ENCODE measurements at places on chromosomes 16 and 17.
A peak's percentile ranks its signal among the peaks of the same experiment; 100 is the strongest.

DNA sequence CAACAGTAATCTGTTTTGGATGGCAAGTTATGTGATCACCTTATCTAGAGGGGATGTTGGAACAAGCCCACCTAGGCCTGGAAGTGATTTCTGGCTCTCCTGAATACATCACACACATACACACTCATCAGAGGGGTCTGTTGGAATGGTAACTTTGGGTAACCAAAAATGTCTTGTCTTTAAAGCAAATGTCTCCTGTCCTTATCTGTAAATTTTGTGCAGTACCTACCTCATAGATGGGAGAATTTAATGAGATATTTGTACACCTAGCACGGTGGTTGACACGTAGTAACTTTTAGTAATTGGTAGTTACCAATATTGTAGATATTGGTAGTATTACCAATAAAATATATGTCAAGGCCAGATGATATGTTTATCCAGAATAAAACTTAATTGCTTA, 24.7 kb downstream of the HAPSTR1 start:
- no peak for DNase-seq

- DNase-seq = no peak
Observed at GRCh38 chr17:21268596-21269188, 15.5 kb upstream of the NATD1 start.

DNA sequence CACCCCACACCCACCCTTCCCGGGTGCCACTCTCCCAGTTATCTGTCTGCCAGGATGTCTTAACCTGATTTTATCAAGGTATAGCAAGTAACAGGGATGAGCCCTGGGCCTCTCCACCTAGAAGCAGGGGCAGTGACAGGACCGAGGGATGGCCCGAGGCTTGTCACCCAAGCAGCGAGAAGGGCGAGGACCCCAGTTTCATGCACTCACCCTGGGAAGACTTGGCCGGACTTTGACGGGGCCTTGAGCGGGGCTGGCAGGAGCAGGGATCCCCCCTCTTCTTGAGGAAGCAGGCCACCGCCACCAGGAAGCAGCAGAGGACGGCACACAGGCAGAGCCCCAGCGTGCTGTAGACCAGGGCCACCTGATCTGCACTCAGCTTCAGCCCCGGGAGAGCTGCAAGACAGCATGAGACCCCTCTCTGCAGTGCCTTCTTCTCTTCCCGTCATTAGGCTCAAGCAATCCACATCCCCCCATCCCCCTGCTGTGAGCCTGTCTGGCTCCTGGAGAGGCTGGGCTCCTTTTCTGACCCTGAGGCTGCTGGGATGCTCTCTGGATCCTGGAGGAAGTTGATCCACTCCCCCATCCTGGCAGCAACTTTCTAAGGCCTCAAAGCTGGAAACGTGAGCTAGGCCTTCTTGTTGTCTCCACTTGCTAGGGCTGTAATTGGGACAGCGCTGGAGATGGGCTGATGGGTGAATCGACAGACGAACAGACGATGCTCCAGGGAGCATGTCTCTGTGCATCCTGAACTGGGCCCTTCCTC, 31.6 kb downstream of the TNFRSF13B start:
- no peak for DNase-seq

DNA sequence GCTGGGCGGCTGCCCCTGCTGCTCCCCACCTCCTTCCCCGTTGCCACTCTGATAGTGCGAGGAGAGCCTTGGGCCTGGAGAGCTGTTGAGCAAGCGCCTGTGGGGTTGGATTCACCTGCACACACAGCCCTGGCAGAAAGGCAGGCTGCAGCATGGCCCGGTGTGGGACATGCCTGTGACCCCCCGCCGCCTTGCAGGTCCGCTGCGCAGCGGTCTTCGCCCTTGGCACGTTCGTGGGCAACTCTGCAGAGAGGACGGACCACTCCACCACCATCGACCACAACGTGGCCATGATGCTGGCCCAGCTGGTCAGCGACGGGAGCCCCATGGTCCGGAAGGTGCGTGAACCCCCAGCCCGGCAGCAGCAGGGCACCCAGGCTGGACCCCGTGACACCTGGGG, 106.8 kb upstream of the CHMP6 start:
- DNase-seq = no peak

- peak; percentile 92 for DNase-seq
Observed at GRCh38 chr16:57519796-57520360, 16.5 kb downstream of the CCDC102A start.

GRCh38 chr17:74525465-74525725, 5.9 kb downstream of the CD300LB start:
- DNase-seq = no peak

GRCh38 chr17:39601758-39602532, 5.8 kb downstream of the NEUROD2 start:
- no peak for DNase-seq

DNA sequence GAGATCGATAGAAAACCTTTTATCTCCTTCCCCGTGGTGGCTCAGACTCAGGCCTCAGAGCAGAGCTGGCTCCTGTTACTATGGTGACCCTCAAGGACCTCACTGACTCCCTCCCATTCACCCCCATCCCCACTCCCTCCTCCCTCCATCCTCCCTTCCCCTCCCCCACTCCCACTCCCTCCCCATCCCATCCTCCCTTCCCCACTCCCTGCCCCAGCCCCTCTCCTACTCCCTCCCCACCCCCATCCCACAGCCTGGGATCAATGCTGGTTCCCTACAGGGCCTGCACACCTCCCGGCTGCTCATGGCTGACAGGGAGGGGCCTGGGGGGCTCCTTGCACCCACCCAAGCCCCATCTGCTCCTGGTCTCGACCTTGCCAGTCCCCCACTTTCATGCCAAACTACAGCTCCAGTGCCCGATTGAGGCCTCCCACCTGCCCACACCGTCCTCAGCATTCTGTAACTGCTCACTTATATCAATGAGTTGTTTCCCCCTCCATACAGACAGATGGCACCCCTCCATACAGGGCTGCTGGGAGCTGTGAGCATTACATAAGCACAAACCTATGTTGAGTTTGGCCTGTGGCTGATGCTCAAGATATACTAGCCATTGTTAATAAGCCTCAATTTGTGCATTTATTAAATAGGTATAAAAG, 11.6 kb upstream of the RAI1 start:
- DNase-seq = no peak

DNA sequence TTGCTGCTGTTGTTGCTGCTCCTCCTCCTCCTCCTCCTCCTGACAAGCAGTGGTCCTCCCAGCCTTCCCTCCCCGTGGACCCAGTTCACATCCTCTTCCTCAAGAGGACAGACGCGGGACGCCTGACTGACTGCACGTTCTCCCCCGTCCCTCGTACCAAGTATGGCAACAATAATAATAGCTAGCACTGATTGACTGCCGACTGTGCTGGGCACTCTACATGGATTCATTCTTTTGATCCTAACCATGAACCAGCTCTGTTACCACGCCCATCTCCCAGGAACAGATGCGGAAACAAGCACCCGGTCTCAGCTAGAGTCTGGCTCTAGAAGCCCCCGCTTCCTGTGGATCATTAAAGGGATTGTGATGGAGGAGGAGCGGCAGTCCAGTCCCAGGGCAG, 78.0 kb downstream of the GNAO1 start:
- DNase-seq = no peak

GRCh38 chr17:11049539-11049938, 191.5 kb upstream of the SHISA6 start:
- DNase-seq = no peak

DNA sequence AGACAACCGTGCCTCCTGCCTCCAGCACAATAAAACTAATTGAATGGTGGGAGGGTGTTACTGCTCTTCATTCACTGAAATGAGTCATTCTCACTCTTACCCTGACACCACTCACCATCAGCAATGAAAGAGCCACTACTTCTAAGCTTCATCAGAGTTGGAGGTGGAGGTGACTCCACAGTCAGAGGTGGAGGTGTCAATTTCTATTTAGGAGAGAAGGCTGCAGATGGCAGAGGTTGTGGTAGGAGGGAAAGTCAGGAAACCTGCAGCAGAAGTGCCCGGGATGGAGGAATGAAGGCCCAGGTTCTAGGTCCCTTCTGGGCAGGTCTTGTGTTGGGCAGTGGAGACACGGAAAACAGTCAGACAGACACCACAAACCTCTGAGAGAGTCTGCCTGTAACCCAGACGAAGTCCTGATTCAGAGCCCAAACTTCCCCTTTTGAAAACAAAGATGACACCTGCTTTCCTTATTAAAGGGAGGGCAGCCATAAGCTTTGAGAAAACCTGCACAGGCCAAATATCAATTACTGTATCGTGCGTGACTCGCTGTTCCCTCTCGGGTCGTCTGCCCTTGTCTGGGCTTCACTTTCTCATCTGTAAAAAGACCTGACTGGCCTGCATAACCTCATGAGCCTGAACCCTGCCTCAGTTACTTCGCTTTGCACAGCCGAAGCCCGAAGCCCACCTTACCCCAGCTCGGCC, 668 bp downstream of the ATPAF2 start:
- no peak for DNase-seq

DNA sequence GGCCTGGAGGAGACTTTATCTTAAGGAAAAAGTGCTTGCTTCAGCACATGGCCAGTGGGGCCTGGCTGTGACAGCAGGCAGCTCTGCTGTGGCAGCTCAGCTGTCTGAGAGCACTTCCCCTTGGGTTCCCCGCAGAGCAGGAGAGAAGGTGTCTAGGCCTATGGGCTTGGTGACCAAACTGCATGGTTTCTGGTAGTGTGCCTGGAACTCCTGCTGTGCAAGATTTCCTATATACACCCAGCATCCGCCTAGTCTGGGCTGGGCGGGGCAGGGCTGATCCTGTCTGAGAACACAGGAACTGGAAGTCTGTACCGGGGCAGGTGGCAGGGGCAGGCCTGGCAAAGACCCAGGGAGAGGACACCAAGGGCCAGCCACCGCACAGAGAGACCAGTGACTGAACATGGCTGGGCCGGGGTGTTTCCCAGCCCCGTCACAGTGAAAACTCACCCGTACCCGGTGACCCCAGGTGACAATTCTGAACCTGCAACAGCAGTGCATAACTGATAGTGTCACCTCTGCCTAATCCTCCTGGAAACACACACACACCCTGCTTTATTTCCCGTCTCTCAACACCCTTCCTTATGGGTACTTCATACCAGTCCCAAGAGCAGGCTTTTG, 39.3 kb downstream of the CHD9 start:
- no peak for DNase-seq

GRCh38 chr16:67468731-67469130, 12.2 kb downstream of the ATP6V0D1 start:
- no peak for DNase-seq

DNA sequence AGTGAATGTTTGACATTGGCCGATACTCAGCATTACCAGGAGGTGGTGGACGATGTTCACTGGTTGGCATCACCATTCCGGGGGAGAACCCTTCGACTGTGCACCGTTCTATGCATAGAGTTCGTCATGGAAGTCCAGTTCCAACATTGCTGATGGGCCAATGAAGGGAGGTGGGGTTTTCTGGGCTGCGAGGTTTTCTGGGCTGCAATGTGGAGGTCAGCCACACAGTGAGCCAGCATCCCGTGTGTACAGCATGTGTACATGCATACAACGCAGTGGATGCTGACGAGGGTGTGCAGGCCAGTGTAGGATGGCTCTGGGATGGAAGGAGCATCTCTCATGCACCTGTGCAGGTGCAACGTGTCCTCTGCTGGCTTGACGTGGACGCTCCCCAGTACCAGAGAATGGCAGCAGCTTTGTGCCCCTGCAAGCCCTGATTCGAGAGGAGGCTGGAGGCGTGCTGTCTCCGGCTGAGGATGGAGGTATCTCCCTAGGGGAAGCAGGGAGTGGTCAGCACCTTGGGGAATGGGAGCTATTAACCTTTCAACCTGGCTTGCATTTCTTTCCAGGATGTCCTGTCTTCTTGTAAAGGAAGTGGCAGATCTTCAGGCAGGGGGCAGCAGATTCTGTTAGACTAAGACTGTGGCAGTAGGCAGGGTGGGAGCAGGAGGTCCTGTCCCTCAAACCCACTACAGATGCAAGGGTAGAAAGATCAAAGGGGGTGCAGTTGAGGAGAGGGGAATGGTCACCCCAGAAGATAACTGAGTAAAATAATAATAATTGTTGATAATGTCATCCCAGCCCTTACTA, 98.2 kb downstream of the CYLD start:
- DNase-seq = no peak

Data from HuH-7.5 (cell line).